Stromal cell of bone marrow (primary cell): ENCODE measurements at places on chromosomes 1 and 21.
A peak's percentile ranks its signal among the peaks of the same experiment; 100 is the strongest.

DNA sequence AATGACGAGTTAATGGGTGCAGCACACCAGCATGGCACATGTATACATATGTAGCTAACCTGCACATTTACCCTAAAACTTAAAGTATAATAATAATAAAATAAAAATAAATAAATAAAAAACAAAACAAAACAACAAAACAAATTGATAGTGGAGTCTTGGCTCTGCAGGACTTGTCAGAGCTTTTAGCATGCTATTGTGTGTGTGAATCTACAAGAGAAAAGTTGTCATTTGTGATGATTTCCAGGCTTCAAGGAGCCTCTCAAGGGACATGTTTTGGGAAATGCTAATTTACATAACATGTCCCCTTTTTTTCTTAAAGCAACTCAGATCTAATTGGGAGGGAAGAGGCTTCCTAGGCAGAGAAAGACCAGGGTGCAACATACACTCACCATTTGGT lies 9.1 kb downstream of the IL22RA1 start:
- no peak for DNase-seq

- DNase-seq: no peak
Measured at GRCh38 chr1:158833264-158833663, 2.1 kb downstream of the MNDA start.

DNA sequence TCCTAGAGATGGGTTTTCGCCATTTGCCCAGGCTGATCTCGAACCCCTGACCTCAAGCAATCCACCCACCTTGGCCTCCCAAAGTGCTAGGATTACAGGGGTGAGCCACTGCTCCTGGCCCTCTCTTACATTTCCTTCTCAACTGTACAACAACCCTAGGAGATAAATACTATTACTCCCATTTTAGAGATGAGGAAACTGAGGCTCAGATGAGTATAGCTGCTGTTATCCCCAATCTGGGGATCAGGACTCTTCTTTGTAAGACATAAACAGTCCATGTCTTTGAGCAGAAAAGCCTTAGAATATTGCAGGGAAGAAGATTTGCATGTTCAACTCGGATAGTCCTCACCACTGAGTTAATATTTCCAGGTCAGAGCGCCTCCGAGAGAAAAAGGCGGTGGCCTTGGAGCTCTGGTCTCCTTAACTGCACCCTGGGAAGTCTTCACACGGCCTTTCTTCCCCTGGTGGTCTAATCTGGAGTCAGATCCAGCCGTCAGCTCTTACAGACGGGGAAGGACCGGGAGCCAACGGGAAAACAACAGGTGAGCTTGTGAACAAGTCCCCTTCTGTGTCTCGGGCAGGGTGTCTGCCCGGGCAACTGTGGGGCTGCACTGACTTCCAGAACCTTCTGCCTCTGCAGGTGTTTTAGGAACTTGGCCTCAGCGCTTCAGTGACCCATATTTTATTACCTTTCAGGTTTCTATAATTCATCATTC lies 5.9 kb upstream of the OLIG1 start:
- no peak for DNase-seq

DNA sequence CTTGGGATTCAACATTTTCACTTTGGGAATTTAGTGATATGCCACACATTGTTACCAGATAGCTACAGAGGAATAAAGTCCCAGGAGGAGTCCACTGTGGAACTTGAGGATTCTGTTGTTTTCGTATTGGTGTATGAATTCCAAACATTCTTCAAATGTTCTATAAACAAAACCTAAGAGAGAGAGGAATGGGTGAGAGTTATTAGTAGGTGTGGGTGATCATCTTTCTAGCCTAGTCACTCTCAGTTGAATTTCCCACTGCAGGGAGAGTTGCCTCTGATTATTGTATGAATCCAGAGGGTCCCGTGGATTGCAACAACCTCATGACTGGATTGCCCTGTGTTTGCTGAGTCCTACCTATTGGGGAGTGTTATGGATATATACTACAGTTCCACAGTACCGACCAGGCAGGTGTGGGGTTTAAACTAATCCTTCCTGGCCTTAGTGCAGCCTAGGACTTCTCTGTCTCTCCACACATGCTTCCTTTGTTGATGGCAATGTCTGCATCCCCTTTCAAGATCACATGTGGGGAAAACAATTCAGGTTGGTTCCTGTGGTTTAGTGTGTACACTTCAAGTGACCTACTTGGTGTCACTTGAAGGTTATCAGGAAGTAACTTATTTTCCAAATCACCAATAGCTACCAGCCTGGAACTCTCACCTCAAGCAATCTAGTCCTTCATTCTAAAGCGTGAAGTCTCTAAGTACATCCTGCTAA lies 91.8 kb downstream of the ADCY10 start:
- no peak for DNase-seq

DNA sequence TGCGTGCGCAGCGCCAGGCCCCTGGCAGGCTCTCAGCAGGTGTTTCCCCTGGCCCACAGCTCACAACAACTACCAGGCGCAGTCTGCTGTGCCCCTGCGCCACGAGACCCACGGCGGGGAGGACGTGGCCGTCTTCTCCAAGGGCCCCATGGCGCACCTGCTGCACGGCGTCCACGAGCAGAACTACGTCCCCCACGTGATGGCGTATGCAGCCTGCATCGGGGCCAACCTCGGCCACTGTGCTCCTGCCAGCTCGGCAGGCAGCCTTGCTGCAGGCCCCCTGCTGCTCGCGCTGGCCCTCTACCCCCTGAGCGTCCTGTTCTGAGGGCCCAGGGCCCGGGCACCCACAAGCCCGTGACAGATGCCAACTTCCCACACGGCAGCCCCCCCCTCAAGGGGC lies 68.1 kb downstream of the ALPL start:
- no peak for DNase-seq

GRCh38 chr21:42991992-42992740 lies 17.8 kb downstream of the PKNOX1 start:
- no peak for DNase-seq

DNA sequence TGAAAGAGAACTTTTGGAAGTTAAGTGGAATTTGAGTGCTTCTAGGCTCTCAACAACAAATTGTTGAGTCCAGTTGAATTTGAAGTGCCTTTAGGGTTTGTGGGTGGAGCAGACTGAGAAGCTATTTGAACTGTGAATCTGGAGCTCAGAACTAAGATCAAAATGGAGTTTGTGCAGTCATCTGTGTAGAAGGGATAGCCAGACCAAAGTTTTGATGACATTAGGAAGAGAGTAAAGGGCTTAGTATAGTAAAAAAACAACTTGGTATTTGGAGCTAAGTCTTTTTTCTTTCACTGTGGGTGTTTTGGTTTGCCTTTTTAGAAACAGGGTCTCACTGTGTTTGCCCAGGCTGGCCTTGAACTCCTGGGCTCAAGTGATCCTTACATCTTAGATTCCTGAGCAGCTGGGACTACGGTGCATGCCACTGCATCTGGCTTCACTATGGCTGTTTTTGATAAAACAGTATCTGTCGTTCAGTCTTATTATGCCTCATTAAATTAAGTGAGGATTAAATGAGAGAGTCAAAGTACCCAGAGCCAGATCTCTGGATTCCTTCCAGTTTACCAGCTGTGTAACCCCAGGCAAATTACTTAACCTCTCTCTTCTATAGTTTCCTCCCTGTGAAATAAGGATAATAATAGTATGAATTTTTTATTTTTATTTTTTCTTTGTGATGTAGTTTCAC lies 20.0 kb downstream of the HDAC1 start:
- no peak for DNase-seq

GRCh38 chr1:57736940-57737339 lies 313.1 kb upstream of the DAB1 start:
- no peak for DNase-seq

DNA sequence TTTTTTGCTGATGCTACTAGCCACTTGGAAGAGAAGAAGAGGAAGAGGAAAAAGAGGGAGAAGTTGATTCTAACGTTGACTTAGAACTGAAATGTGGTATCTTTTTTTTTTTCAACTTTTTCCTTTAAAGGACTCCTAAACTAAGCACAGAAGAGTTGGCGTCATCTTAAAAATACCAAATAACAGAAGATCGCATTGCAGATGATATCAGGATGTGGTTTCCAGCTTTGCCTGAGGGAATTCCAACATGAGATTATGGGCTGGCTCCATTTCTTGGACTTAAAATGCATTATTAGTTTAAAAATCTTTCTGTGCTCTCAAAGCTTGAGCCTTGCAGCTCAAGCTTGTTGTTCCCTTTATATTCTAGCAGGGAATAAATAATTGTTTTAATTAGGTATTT lies 29.8 kb downstream of the WDR3 start:
- peak; percentile 29 for DNase-seq

DNA sequence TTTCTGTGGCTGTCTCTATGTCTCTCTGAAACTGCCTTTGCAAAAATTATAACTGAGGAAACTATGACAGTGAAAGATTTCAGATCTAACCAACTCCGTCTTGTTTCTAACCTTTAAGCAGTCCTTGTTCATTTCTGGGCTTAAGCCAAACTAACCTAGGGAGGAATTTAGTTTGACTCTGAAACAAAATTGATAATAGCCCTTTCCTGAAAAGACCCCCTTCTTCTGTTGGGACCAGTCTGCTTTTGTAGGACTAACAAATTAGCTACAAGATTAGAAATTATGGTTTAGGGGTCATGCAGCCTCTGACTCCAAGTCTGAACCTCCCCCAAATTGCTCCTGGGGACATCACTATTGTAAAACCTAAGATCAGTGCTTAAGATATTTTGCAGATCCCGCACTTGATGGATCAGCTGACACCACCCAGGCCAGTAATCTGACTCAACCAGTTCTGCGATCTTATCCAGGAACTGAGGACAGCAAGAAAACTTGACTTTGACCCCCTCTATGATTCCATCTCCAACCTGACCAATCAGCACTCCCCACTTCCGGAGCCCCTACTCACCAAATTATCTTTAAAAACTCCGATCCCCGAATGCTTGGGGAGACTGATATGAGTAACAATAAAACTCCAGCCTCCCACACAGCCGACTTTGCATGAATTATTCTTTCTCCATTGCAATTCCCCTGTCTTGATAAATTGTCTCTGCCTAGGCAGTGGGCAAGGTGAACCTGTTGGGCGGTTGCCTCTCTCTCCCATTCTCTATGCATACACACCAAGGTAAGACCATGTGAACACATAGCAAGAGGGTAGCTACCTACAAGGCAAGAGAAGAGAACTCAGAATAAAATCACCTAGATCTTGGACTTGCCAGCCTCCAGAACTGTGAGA lies 11.1 kb upstream of the TRIM63 start:
- no peak for DNase-seq

- DNase-seq: peak; percentile 66
Measured at GRCh38 chr1:67460676-67461500, 30.7 kb upstream of the SERBP1 start.

GRCh38 chr1:154186852-154187501 lies 4.9 kb downstream of the TPM3 start:
- no peak for DNase-seq

DNA sequence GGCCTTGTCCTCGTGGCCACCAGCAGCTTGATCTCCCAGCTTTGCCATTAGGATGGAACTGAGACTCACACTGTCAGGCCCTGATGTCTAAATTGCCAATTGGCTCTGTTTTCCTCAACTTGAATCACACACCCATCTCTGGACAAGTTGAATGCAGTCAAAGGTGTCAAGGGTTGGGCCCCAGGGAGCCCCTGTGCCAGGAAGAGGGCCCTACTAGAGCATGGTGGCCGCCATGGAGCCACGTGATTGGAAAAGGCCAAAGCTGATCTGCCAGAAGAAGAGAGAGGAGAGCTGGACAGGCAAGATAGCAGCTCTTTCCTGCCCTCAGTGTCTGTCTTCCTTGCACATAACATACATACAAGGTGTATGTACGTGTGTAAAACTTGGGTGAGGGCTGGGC lies 54.9 kb upstream of the NEK2 start:
- DNase-seq: no peak

- no peak for DNase-seq
Measured at GRCh38 chr1:184272175-184272866, 114.5 kb upstream of the C1orf21 start.

GRCh38 chr21:45098867-45099266 lies 24.5 kb downstream of the ADARB1 start:
- no peak for DNase-seq

GRCh38 chr1:186843226-186843625 lies 14.5 kb downstream of the PLA2G4A start:
- no peak for DNase-seq

DNA sequence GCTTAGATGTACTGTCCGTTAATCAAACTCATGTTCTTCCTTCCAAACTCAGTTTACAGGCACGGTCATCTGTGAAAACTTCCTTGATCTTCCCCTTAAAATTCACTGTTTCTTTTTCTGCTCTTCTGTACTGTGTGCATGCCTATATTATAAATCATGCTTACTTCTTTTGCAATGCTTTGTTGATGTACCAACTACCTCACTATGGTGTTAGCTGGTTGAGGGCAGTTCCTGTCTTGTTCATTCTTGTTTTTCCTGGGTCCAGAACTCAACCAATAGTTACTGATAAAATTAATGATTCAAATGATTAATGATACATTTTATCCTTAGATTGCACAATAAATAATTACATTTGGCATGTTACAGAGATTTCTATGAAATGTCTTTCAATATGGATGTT lies 163.8 kb downstream of the CHRM3 start:
- DNase-seq: no peak

DNA sequence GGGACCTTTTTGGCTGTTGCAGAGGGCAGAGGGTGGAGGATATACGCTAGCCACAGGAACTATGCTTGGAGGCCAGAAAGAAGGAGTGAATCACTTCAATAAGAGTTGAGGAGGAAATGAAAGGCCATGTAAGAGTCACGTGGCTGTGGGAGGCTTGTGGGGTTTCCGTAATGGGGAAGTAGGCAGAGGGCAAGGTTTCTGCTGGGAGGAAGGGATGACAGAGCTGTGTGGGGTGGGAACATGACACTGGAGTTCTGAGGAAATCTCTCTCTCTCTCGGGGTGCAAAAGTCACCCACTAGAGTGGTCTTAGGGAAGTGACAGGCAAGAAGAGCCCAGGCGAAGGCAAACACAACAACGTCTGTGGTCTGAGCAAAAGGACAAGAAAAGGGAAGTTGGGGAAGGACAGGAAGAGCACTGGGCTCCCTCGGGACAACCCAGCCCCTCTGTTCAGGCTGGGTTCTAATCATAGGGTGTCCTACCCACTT lies 3.9 kb upstream of the CD1C start:
- DNase-seq: no peak

DNA sequence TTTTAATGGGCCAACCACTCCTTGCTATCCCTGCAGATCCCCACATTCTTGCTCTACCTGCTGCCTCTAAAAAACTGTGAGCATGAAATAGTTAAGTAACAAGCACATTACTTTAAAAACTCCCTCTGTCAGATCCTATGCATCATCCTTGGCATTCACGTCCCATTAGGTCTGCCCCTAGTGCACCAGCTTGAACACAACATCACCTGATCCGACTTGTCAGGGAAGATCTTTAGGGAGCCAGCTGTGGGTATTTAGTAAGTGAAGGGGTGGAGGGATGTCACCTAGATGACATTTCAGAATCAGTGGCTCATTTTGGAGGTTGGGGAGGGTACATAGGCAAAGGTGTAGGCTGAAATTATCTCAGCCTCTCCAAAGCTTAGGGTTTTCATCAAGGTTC lies 33.5 kb downstream of the RXRG start:
- DNase-seq: no peak
